ENCODE measurements at places on chromosomes 2 and 18.

DNA sequence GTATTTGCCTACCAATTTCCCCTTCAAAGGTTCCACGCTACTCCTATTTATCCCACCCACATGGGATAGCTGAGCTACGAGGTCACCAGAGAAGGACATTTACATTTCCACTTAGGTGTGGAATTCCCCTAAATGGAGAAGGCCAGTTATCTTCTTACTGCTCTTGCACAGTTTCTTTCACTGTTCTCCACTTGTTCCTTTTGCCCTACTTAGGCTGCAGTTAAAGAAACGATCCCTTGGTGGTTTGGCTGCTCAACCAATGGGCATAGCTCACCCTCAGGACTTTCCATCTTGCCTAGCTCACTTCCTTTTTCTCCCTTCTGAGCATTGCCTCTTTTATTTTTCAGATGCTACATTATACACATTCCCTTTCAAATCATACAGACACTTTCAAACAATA lies 11.2 kb upstream of the NABP1 start:
- DNase-seq, result no peak
- H3K4me3 ChIP-seq, result no peak overlapping the region
- H3K36me3 ChIP-seq, result peaks cover 3% of the 10 kb centered on the region
- H3K4me1 ChIP-seq, result peaks cover 21% of the 10 kb centered on the region
- H3K27ac ChIP-seq, result peak overlapping the region; percentile 46
- H3K27me3 ChIP-seq, result no peaks in the 10 kb centered on the region

DNA sequence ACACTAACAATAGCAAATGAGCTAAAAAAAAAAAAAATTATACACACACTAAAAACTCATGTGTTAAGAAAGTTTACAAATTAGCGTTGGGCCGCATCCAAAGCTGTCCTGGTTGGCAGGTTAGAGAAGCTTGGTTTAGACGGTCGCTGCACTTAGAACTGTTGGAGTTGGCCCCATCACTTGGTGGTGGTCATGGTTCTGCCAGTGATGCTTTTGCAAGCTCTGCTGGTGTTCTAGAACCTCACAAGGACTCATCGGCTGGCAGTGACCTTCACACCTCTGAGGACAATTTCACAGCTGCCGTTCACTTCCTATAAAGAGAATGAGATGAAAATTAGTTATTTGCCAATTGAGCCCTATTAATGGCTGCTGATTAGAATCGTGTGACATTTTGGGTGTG lies 229.0 kb downstream of the AGAP1 start:
- H3K27ac ChIP-seq, result no peak overlapping the region
- DNase-seq, result no peak
- no peaks in the 10 kb centered on the region for H3K27me3 ChIP-seq
- no peak overlapping the region for H3K4me3 ChIP-seq

DNA sequence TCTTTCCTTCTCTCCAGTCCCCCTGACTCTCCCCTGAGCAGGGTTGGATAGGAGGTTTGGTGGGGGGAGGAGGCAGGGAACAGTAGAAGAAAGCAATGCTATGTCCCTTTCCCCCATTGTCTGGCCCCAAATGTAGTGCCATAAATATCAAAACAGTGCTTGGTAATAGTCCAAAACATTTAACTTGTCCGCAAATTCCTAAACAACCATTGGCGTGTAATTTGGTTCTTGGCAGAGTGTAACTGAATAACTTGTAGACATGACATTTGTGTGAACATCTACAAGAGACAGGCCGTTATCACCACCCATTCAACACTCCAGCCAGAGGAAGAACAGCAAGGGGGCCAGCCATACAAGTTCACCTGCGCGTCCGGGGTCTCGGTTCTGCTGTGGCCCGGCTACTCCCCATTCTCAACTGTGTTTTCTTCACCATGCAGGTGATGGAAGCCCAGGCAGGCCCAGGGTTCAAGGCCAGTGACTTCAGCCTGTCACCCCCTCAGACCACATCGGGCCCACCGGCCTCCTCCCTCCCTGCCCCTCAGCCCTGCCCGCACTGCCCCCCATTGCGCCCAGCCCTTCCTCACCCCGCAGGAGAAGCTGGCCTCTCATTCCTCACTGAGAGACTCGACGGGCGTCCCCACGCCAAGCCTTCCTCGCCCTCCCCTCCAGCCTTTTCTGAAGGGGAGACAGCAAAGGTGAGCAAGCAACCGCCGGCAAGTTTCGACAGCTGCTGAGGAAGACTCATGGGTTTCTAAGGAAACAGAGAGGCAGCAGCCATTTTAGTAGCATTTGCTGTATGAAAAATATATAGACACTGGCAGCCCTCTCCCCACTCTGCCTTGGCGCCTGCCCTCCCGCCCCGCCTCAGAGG lies 699 bp upstream of the RAPGEF4 start:
- H3K27me3 ChIP-seq, result peaks cover 67% of the 10 kb centered on the region
- no peaks in the 10 kb centered on the region for H3K36me3 ChIP-seq
- H3K4me3 ChIP-seq, result peak overlapping the region; percentile 36
- no peak overlapping the region for H3K27ac ChIP-seq
- no peak for DNase-seq
- peaks cover 3% of the 10 kb centered on the region for H3K4me1 ChIP-seq

GRCh38 chr2:134630504-134631159 lies 88.2 kb downstream of the TMEM163 start:
- no peak overlapping the region for H3K4me3 ChIP-seq
- H3K27me3 ChIP-seq, result peaks cover 9% of the 10 kb centered on the region
- H3K27ac ChIP-seq, result no peak overlapping the region
- H3K4me1 ChIP-seq, result no peaks in the 10 kb centered on the region
- DNase-seq, result no peak

DNA sequence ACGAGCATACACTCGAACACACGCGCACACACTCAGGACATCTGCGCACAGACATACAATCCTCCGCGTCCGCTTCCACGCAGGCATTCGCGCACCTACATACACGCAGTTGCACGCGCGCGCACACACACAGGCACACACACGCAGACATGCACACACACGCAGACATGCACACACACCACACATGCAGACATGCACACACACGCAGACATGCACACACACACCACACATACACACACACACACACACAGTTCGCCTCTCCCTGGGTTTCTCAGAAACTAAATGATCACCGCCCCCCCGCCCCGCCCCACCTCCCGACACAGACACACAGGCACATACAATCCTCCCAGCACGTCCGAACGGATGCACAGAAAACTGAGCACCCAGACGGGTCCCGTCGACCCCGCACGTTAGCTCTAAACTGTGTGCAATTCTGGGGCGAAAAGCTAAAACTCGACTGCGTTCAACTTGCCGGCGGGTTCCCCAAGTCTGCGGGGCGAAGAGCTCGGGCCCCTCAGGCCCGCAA lies 1.0 kb downstream of the EPHA4 start:
- peaks cover 65% of the 10 kb centered on the region for H3K27me3 ChIP-seq
- H3K4me1 ChIP-seq, result peaks cover 28% of the 10 kb centered on the region
- H3K4me3 ChIP-seq, result peak overlapping the region; percentile 84
- DNase-seq, result no peak

DNA sequence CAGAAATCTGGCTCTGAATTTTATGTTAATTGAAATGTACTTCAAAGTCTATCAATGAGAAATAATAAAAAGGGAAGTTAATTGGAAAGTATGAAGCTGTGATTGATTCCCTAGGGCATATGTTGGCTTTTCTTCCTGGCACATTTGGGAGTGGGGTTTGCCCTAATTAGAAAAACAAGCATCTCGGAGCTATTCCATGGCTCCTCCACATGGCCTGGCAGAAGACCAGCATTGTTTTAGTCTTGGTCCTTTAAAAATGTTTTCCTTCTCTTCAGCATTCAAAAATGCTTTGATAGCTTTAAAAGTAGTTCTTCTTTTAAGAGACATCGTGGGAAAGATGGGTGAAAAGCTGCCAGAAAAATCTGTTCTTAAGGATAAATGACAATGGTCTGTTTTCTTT lies 445.5 kb upstream of the PKDCC start:
- H3K4me1 ChIP-seq, result no peaks in the 10 kb centered on the region
- no peak overlapping the region for H3K27ac ChIP-seq
- H3K36me3 ChIP-seq, result no peaks in the 10 kb centered on the region

GRCh38 chr2:96537734-96538486 lies 1.4 kb downstream of the ARID5A start:
- H3K27me3 ChIP-seq, result no peaks in the 10 kb centered on the region
- peak; percentile 87 for DNase-seq
- peak overlapping the region; percentile 94 for H3K27ac ChIP-seq
- H3K4me3 ChIP-seq, result peak overlapping the region; percentile 93

All from activated CD4-positive, alpha-beta T cell treated with anti-CD3 and anti-CD28 coated beads, Interleukin-2, amount 10 ng/mL, durations not matched to agents 24 days and 14 days (primary cell).